LHCN-M2 (cell line): ENCODE measurements at places on chromosomes 12 and 14. TPM values are rescaled to one million over a fixed set of nuclear protein-coding genes. Genes with fewer than 3 reads are reported as not detected.

Gene PPM1A
- 12.6 and 18.2 TPM in 2 replicates for total RNA-seq

Gene SMCO2
- not detected in 2 replicates for total RNA-seq

Gene PSME2
- 48.4 and 81.9 TPM in 2 replicates for total RNA-seq

Gene TTC9
- 5.1 and 5.6 TPM in 2 replicates for total RNA-seq

Gene GNB3
- 2.6 and 2.8 TPM in 2 replicates for total RNA-seq

Gene ANO2
- under 0.01 TPM in 1 of 2 replicates, not detected in the other for total RNA-seq

Gene CLEC4C
- not detected in 2 replicates for total RNA-seq

Gene CFAP54
- 1.1 and 3.4 TPM in 2 replicates for total RNA-seq

Gene SERPINA3
- 1.2 and 1.3 TPM in 2 replicates for total RNA-seq

Gene HVCN1
- total RNA-seq = 4.3 and 4.9 TPM in 2 replicates

Gene FBLN5
- 20.0 TPM in 2 replicates for total RNA-seq

Gene CCDC85C
- 1.9 and 2.4 TPM in 2 replicates for total RNA-seq

Gene JAG2
- 0.80 and 3.4 TPM in 2 replicates for total RNA-seq

Gene ITGA7
- 135 and 217 TPM in 2 replicates for total RNA-seq

Gene OR11G2
- not detected in 2 replicates for total RNA-seq

Gene CD69
- not detected in 2 replicates for total RNA-seq

Gene NUAK1
- total RNA-seq = 2.4 and 6.0 TPM in 2 replicates

Gene SMIM41
- not detected in 2 replicates for total RNA-seq

Gene OAS1
- total RNA-seq = 1.0 and 8.4 TPM in 2 replicates

Gene TSPAN9
- total RNA-seq = 19.9 and 28.7 TPM in 2 replicates

Gene HOXC10
- 6.9 and 7.5 TPM in 2 replicates for total RNA-seq

Gene CLEC2B
- total RNA-seq = 7.8 and 16.2 TPM in 2 replicates

Gene LTB4R
- total RNA-seq = 0.90 and 1.7 TPM in 2 replicates

Gene TAS2R50
- 0.58 and 0.75 TPM in 2 replicates for total RNA-seq

Gene DCN
- 447 and 478 TPM in 2 replicates for total RNA-seq

Gene CFAP251
- 2.1 and 2.2 TPM in 2 replicates for total RNA-seq

Gene ELK3
- 90.2 and 105 TPM in 2 replicates for total RNA-seq

Gene E2F7
- total RNA-seq = 18.0 and 20.6 TPM in 2 replicates

Gene MBD6
- total RNA-seq = 4.2 and 7.5 TPM in 2 replicates
